ENCODE measurements at places on chromosomes 6 and 20.

GRCh38 chr6:118061666-118062065 is 154.6 kb downstream of the SLC35F1 start:
- no peak for DNase-seq

DNA sequence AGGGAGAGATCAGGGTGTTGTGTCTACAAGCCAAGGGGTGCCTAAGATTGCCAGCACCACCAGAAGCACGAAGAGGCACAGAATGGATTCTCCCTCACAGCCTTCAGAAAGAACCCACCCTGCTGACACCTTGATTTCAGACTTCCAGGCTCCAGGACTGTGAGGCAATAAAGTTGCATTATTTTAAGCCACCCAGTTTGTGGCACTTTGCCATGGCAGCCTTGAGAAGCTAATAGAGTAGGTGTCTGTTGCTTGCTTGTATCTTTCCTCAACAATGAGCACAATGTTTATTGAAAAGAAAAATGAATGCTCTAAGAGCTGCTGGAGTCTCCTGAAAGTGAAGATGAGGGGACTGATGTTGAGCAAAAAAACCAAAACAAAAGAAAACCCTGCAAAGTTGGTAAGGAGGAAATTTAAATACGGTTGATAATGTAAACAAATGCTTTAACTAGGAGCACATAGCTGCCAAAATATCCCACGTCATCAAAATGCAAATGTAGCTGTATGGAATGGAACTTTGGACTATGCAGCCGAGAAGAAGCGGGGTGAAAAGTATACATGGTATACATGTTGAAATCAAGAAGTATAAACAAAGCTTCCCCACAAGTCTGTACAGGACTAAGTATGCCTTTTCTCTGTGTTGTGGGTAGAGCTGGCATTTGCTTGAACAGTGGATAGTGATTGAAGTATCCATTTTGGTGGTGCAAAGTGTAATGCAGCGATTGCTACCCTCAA is 8.0 kb downstream of the IL20RA start:
- DNase-seq: no peak

DNA sequence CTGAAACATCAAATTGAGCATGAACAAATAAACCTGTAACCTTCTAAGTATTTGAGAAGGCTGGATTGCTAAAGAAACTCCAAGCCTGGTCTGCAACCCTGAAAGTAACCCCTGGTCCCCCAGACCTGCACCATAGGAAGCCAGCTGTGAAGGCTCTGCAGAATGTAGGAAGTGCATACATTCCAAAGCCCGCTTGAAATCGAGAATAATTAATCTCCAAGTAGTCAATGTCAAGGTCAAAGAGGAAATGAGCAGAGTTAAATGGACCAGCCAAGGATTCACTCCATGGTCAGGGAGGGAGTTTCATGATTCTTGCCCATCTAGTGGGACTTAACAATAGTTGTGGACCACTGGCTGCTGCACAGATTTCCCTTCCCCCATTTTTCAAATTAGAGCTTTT is 107.6 kb upstream of the RNF24 start:
- no peak for DNase-seq

DNA sequence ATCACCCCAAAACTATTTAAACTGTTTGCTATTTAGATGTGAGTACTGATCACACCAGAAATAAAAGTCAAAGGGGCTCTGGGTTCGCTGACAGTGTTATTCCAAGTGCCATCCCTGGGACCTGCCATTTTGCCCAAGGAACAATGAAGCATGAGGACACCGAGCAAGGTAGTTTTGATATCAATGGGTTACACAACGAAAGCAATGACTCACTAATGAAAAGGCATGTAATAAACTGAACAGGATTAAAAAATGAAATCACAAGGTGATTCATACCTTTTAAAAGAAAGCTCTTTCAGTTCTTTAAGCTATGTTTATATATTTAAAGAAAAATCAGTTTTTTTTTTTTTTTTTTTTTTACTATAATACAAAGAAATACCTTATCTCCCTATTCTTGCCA is 102.0 kb downstream of the HS3ST5 start:
- DNase-seq: no peak
